ENCODE measurements at places on chromosomes 12 and 14. TPM values are rescaled to one million over a fixed set of nuclear protein-coding genes. Genes with fewer than 3 reads are reported as not detected.

IAPP gene
- not detected for total RNA-seq

ZNF10 gene
- total RNA-seq = 3.4 TPM

GRCh38 chr14:51597261-51598001 lies 54.3 kb upstream of the FRMD6 start:
- H3K4me3 ChIP-seq = no peak overlapping the region
- no peak for DNase-seq
- no peaks in the 10 kb centered on the region for H3K27me3 ChIP-seq
- H3K4me1 ChIP-seq = peaks cover 26% of the 10 kb centered on the region
- H3K27ac ChIP-seq = no peak overlapping the region

- H3K36me3 ChIP-seq = no peaks in the 10 kb centered on the region
- H3K4me1 ChIP-seq = no peaks in the 10 kb centered on the region
- no peaks in the 10 kb centered on the region for H3K27me3 ChIP-seq
- H3K4me3 ChIP-seq = no peak overlapping the region
Measured at GRCh38 chr12:121866331-121866730, 7.7 kb upstream of the HPD start.

TM9SF1 gene
- total RNA-seq = 44.6 TPM

KRT2 gene
- not detected for total RNA-seq

ATN1 gene
- 72.2 TPM for total RNA-seq

DNA sequence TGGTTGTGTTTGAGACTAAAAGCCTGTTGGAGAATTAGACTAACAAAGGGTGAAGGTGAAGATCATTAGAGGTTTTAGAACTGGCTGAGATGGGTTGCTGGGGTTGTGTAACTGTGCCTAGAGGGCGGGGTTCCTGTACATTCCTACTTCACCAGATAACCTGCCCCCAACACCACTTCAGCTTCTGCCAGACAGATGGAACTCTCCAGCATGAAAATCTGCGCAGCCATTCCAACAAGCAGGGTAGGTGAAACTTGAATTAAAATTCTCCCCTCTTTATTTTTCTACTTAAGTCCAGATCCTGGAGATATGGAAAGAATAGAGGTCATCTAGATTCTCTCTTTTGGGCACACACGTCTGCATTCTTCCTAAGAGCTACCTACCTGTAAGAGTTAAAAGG lies 6.0 kb downstream of the FOXG1 start:
- DNase-seq = no peak
- peaks cover 9% of the 10 kb centered on the region for H3K4me1 ChIP-seq
- H3K27me3 ChIP-seq = peaks cover 5% of the 10 kb centered on the region

DNA sequence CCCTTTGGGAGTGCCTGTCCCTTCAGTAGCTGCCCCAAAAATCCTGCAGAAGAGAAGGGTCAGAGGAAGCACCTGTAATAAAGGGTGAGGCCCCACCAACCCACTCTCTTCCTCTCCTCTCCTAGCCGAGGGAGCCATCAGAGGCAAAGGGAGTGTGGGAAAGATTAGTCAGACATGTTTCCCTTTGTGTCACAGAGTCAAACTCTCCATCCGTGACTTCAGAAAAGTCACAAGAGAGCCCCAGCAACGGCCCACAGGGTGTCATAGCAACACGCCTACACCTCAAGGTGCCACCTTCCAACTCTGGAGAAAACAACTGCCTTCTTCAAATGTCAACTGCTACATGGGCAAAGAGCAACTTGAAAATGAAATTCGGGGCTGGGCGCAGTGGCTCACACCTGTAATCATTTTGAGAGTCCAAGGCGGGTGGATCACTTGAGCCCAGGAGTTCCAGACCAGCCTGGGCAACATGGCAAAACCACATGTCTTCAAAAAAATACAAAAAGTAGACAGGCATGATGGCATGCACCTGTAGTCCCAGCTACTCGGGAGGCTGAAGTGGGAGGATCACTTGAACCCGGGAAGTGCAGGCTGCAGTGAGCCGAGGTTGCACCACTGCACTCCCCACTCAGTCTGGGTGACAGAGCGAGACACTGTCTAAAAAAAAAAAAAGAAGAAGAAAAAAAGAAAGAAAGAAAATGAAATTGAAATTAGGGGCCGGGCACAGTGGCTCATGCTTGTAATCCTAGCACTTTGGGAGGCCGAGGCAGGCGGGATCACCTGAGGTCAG lies 17.7 kb upstream of the CD27 start:
- H3K4me3 ChIP-seq = no peak overlapping the region

- no peaks in the 10 kb centered on the region for H3K27me3 ChIP-seq
- no peaks in the 10 kb centered on the region for H3K4me1 ChIP-seq
- no peak for DNase-seq
- H3K36me3 ChIP-seq = no peaks in the 10 kb centered on the region
- H3K4me3 ChIP-seq = no peak overlapping the region
- no peak overlapping the region for H3K27ac ChIP-seq
Measured at GRCh38 chr12:46167412-46167811, 101.4 kb downstream of the SLC38A1 start.

GRCh38 chr12:65881965-65882413 lies 57.7 kb downstream of the HMGA2 start:
- H3K27ac ChIP-seq = peak overlapping the region; percentile 54
- H3K4me3 ChIP-seq = peak overlapping the region; percentile 44
- H3K36me3 ChIP-seq = no peaks in the 10 kb centered on the region
- peak; percentile 94 for DNase-seq
- H3K27me3 ChIP-seq = no peaks in the 10 kb centered on the region

- no peaks in the 10 kb centered on the region for H3K36me3 ChIP-seq
- peak overlapping the region; percentile 27 for H3K4me3 ChIP-seq
- no peaks in the 10 kb centered on the region for H3K27me3 ChIP-seq
- H3K27ac ChIP-seq = peak overlapping the region; percentile 38
Measured at GRCh38 chr12:40010899-40011774, 94.7 kb downstream of the SLC2A13 start.

GRCh38 chr12:77160931-77161330 lies 95.6 kb upstream of the E2F7 start:
- H3K36me3 ChIP-seq = no peaks in the 10 kb centered on the region
- no peaks in the 10 kb centered on the region for H3K27me3 ChIP-seq
- no peaks in the 10 kb centered on the region for H3K4me1 ChIP-seq
- H3K27ac ChIP-seq = no peak overlapping the region
- H3K4me3 ChIP-seq = no peak overlapping the region

DNA sequence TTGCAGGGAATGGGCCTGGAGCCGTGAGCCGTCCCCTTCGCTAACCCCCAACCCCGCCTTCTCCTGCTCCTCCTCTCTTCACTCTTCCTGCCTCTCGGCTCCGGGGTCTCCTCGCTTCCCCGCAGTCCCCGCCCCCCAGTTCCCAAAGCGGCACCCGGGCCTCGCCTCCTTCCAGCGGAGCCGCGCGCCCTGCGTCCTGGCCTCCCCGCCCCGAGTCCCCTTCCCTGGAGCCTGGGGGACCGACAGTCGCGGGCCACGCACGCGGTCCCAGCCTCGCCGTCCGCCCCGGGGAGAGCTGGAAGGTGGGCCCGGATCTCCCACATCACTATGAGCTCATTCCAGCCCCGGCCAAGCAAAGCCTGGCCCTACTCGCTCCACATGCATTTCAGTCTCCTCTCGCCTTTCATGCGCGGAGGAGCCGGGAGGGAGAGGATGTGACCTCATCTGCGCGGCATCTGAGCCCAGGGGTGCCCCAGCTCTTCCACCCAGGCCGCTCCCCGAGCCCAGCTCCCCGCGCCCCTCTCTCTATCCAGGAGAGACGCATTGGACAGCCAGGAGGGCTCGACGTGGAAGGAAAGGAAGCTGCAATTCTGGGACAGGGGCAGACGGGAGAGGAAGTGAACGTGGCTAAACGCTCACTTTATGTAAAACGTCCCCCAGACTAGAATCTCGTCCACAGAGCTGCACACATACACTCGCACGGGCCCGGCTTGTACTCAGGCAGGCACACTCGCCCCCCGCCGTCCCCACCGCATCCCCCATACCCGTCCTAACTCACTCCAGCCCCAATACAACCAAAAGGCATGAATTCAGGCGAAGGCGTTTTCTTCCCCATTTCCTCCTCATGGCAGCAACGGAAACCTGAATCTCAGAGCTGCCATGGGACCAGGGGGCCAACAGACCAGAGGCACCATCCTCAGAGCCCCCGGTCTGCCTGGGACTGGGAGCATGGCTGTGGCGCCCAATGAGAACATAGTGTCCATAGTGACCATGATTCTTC lies 108.7 kb upstream of the CCND2 start:
- peak overlapping the region; percentile 54 for H3K4me3 ChIP-seq
- H3K27me3 ChIP-seq = no peaks in the 10 kb centered on the region
- no peaks in the 10 kb centered on the region for H3K36me3 ChIP-seq
- no peak overlapping the region for H3K27ac ChIP-seq

- H3K27me3 ChIP-seq = no peaks in the 10 kb centered on the region
- peaks cover 69% of the 10 kb centered on the region for H3K36me3 ChIP-seq
- H3K4me1 ChIP-seq = peaks cover 20% of the 10 kb centered on the region
- no peak for DNase-seq
- H3K4me3 ChIP-seq = no peak overlapping the region
Measured at GRCh38 chr14:64117671-64118402, 176.3 kb downstream of the ESR2 start.

TMPRSS12 gene
- total RNA-seq = not detected

DNA sequence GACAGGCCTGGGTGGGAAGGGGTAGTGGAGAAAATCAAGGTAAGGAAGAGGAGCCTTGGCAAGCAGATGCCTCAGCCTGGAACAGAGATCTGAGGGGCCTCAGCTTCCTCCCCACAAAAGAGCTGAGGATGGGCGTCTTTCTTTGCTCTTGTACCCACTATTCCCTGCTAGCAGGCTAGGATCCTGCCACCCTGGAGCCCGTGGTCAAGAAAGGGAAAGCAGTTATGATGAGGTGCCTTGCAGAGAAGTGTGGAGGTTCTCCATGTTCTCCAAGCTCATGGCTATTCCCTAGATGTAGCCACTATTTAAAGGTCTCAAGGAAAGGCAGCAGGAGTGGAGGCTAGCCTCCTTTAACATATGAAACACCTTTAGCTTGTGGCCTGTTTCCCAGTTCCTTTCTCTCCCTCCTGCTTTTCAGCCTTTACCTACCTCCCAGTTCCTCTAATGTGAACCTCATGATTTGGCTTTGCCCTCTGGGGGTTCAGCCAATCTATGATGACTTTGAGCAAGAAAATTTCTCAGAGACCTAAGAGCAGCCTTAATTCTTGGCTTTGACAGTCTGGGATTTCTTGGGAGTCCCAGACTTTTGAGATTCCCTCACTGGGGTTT lies 1.1 kb downstream of the IKZF4 start:
- peak overlapping the region; percentile 75 for H3K27ac ChIP-seq
- H3K4me3 ChIP-seq = peak overlapping the region; percentile 40
- peaks cover 11% of the 10 kb centered on the region for H3K4me1 ChIP-seq
- peaks cover 31% of the 10 kb centered on the region for H3K36me3 ChIP-seq
- DNase-seq = no peak
- no peaks in the 10 kb centered on the region for H3K27me3 ChIP-seq

TTC5 gene
- total RNA-seq = 6.6 TPM

SLC25A21 gene
- total RNA-seq = 1.1 TPM

- peaks cover 6% of the 10 kb centered on the region for H3K36me3 ChIP-seq
- H3K4me3 ChIP-seq = peak overlapping the region; percentile 8
- H3K27me3 ChIP-seq = no peaks in the 10 kb centered on the region
Measured at GRCh38 chr12:46214668-46215436, 54.0 kb downstream of the SLC38A1 start.

- no peak overlapping the region for H3K27ac ChIP-seq
- H3K4me1 ChIP-seq = no peaks in the 10 kb centered on the region
- H3K27me3 ChIP-seq = no peaks in the 10 kb centered on the region
- no peak for DNase-seq
- H3K4me3 ChIP-seq = no peak overlapping the region
Measured at GRCh38 chr14:100348253-100348729, 25.2 kb downstream of the SLC25A47 start.

MDGA2 gene
- not detected for total RNA-seq

All from esophagus muscularis mucosa (tissue), 4 donors.